Activated T-cell treated with anti-CD3 and anti-CD28 coated beads for 4 hours (primary cell): ENCODE measurements at places on chromosomes 5 and 9.

DNA sequence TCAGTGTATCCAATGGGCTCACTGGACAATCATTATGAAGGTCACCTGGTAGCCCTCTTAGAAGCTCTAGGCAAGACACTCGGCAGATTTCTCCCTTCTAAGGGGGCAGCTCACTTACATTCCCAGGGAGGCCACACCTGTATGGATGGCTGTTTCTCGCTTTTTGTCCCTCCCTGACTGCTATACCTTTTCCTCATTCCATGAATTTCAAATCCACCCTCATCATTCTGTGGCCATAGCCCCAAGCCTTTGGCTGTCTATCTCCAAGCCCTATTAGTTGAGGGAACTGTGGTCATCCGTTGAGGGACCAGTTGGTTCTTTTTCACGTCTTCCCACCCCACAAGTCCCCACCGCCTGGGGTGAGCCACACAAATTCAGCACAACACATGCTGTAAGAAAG lies 85.0 kb upstream of the RARS1 start:
- no peak for DNase-seq

- no peak for DNase-seq
These were observed 11.3 kb downstream of the RIOK2 start for GRCh38 chr5:97171703-97172102.

- DNase-seq, result no peak
These were observed 215.2 kb downstream of the CRB2 start for GRCh38 chr9:123571240-123571639.

DNA sequence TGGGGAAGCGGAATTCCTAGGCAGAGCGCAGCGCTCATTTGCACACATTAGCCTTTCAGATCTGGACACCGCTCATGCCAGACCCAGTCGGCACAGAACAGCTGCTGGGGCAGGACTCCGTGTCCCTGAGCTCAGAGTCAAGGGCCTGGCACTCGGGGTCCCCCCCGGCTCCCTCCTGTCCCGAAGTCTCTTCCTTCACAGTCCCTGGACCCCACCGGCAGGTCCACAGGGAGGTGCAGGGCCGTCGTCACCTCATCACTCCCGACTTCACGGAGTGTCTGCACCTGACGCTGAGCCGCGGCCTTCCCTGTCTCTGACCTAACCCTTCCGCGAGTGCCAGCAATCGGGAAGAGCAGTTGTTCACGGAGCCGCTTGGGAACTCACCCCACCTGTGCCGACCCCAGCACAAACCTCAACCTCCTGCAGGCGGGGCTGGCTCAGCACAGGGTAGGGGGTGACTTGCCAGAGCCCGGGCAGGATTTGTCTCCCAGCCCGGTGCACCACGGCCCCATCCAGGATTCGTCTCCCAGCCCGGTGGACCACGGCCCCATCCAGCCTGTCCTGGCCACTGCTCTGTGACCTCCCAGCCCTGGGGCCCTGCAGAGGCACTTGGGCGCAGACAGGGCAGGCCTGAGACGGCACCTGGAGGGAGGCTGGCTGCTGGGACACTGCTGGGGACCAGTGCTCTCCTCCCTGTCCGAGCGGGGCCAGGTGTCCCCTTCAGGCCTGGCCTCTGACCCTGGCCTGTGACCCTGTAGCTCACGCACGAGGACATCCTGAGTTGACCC lies 9.9 kb upstream of the SLC9A3 start:
- no peak for DNase-seq

DNA sequence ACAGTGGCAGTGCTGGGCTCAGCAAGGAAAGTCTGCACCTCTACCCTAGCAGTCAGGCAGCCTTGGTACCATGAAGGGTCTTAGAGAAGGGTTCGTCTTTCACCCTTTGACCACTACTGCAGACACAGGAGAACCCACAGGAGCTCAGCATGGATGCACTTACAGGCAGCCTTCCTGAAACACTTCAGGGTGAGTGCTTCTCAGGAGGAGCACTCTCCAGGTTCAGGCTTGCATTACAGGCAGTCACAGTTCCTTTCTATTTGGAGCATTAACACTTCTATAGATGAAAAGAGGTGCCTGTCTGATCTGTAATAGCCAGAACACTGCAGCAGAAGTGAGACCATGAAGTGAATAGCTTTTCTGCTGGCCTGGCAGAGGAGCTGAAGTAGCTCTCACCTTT lies 8.7 kb upstream of the CYLC2 start:
- no peak for DNase-seq
